ENCODE measurements at places on chromosomes 12 and 14.

- DNase-seq, result no peak
Measured at GRCh38 chr14:106843386-106843785, 1317.0 kb downstream of the TMEM121 start.

GRCh38 chr14:71193663-71194062 is 286.4 kb downstream of the PCNX1 start:
- DNase-seq, result no peak

DNA sequence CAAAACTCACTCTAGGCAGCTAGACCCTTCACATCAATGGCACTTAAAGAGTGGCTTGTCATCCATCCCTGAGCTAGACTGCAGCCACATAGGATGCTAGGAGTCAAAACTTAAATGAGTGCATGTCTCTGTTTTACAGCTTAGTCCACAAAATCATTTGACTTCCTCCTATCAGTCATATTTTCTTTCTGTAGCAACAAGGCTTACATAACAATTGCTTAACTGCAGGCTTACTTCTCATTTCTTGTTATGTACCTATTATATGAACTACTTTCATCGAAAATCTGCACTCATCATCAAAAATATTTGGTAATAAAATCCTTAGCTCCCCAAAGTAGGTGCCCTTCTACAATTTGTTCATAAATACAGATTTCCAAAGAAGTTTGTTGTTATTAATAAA is 30.1 kb downstream of the CLEC1A start:
- DNase-seq, result no peak

DNA sequence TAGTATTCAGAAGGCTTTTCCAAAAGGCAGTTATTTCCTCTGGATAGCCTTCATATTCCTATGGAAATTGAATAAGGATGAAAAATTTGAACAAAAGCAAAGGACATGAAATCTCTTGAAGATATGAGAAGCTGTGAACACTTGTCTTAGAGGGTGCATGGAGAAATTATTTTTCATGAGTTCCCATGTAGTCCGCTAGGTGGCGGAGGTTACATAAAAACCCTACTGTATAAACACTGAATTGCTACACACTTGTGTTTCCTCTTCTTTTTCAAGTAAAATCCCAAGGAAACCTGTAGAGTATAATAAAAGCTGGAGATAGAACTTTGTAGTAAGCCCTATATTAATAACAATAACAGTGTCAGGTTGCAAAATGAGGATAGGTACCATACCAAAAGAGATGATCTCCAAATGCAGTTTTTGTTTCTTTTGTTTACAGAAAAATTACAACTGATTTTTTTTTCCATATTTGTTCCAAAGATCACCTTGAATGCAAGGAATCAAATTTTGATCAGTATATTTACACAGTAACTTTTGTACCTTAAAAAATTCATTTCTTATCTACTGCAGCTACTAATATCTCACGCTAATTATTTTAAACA is 37.8 kb upstream of the OR4E1 start:
- DNase-seq, result no peak

- DNase-seq, result no peak
Measured at GRCh38 chr14:94142247-94142646, 12.8 kb upstream of the IFI27L2 start.

DNA sequence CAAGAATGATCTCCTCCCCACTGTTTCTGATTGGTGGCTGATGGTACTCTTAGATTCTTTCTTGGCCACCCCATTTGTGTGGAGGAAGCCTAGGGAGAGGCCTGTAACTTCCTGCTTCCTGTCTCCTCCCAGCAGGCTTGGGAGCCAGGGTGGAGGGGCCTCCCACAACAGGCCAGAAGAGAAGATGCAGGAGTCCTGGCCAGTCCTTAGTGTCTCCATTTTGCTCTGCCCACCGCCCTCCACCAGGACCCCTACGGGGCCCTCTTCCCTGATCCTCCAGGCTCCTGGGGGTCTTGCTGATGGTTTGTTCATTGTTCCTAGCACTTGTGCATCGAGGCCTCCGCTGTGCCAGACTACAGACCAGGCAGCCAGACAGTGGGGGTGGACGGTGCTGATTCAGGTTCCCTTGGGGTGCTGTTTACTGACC is 6.8 kb downstream of the TSPAN9 start:
- no peak for DNase-seq

GRCh38 chr12:113056631-113057488 is at the start of gene DTX1:
TSS of gene DTX1 (plus strand) at chr12:113056730. CDS start at chr12:113058193, 1,463 bp downstream.
- DNase-seq, result peak; percentile 15

DNA sequence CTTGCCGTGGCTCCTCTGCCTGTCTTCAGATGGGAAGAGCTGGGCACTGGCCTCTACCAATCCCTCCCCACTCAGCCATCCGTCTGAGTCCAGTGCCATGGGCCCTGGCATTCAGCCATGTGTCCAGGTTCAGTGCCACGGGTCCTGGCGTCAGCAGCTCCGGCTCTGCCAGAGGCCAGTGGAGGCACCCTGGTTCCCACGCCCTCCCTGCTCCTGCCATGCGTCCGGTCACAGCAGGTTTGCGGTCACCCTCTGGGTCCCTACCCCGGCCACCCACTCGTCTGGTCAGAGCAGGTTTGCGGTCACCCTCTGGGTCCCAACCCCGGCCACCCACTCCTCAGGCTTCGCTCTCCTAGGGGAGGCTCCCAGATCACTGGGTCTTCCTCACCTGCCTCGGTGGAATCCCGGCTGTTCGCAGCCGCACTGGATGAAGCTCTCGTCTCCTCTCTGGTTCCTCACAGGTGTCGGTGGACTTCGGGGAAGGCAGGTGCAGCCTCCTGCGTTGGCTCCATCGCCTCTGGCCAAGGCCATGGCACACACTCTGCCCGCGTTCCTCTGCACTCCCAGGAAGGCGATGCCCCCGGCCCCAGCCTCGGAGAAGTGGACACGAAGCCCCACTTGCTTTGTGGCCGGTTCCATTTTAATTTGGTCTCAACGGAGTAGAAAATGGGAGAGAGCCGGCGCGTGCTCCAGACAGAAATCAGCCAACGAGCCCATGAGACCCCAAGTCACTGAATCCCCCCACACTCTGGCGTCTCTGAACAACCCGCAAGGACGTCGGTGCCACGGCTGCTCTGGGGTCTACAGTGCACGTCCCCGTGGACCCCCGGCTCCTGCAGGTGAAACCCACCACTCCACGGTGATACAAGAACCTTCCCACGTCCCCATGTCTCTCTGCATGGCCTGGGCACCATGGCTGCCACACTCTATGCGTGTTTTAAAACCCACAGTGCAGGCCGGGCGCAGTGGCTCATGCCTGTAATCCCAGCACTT is 47.8 kb upstream of the FBRSL1 start:
- no peak for DNase-seq

Data from activated CD4-positive, CD25-positive, alpha-beta regulatory T cell (primary cell).